ENCODE measurements at places on chromosomes 6 and 20.

DNA sequence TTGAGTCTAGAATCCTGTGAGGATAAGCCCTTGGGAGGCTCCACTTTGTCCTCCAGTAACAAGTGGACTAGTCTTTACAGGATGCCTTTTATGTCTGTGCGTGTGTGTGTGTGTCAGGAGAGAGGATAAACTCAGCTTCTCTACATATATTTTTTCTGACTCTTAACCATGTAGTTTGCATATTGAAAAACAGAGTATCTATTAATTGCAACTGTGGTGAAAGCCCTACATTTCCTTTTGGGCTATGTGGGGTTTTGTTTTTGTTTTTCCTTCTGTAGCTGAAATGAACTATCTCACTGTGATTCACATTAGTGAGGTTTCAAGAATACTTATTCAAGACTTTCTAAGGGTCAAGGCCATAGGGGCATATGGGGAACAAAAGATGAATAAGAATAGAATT, 17.7 kb downstream of the TPBG start:
- DNase-seq: no peak

DNA sequence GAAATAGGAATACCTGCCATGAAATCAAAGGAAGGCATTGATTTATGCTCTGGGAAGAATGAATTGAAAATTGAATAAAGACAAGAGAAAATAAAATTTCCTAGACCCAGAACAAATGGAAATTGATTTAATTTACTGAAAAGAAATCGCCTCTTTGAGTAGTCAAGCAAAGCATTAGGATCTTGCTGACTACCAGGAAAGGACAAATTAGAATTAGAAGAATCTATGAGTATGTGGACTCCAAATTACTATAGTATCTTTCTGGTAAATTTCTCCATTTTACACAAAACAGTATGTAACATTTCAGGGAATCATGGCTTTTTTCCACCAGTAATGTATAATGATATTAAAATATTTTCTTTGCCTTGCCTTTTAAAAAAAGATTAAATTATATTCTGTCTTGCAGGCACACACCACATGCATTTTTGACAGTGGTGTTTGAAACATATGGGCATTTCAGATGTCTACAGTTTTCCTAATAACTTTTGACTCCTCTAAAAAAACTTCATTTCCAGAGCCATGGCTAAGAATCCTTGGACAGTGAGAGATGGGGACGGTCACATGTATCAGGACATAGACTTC, 768.7 kb upstream of the NRSN1 start:
- DNase-seq: no peak

DNA sequence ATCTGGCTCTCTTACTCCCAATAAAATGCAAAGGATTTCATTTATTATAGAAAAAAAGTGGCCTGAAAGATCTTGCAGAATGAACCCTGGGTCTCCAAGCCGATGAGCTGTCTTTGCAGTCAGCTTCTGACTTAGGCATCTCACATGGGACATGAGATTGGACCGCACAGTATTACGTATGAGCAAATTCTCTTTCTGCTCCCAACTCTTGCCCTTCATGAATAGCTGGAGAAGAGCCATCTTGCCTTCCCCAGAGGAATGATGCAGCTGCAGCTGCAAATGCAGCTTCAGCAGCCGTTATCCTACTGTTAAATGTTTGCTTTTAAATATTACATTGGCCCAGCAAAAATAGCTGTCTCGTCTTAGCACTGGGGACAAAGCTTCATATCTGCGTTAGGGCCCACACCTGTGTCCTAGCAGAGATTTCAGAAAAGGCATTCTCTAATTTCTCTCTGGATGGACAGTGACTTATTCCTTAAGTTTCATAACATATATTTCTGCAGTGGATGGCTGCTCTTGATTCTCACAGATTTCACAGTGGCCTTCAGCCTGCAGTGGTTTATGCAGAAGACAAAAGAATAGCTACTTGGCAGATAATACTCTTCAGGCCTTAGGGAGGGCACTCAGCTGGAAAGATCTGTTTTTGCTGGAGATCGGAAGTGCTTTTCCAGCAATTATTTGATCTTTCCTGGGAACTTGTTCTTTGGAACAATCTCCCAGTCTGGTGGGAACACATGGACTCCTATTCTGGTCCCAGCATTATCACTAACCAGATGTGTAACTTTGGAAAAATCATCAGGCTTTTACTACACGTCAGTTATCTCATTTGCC, 129.2 kb downstream of the FYN start:
- no peak for DNase-seq

DNA sequence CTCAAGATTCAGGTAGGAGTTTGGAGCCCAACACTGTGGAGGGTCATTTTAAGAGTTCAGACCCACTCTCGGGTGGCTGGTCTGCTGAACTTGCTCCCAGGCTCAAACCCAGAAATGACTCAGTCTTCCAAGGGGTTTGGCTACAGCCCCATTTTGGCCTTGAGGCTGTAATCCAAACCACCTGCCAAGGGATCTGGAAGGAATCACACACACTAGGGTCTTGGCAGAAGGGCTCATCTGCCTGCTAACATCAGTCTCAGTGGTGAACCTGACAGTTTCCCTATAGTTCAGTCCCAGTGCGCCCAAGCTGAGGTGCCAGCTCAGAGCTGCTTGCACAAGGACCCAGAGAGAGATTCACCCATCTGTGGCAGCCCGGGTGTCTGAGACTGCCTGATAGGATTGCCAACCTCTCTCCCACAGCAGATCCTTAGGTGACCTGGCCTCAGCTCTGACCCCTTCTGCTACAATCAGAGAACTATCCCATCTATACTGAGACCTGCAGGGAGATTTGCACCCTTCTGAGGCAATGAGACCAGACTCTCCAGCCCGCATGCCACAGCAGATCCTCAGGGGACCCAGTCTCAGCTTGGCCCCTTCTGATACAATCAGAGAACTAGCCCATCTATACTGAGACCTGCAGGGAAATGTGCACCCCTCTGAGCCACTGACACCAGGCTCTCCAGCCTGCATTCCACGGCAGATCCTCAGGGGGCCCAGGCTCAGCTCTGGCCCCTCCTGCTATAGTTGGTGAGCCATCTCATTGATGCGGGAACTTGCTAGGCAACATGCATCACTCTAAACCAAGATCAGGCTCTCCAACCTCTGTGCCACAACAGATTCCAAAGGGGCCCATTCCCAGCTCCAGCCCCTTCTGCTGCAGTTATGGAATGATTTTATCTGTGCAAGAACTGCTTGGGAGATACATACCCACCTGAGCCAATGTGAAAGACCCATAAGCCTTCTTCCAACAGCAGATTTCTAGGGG, 48.2 kb downstream of the THBS2 start:
- DNase-seq: no peak

DNA sequence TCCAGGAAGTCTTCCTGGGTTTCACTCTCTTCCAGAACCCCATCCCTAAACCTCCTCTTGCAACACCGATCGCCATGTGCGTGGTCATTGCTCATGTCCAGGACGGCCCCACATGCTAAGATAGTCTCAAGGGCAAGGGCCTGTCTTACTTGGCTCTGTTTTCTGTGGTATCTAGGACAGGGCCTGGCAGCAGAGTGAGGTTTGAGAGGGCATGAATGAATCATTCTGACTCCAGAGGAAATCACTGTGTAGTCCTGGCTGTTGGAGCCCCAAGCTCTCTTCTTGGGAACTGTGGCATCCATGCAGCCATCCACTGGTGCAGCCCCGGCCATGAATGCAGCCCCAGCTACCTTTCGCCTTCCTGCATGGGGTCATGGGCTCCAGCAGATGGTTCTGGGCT, 12.4 kb downstream of the SIRPA start:
- no peak for DNase-seq
